Progenitor cell of endocrine pancreas (in vitro differentiated cells): ENCODE measurements at places on chromosomes 5 and 9. TPM values are rescaled to one million over a fixed set of nuclear protein-coding genes. Genes with fewer than 3 reads are reported as not detected.

GRCh38 chr5:31854181-31855133 lies 215.5 kb downstream of the PDZD2 start:
- DNase-seq = peak; percentile 43
- H3K4me3 ChIP-seq = peak overlapping the region; percentile 81
- H3K27ac ChIP-seq = peak overlapping the region; percentile 65
- H3K27me3 ChIP-seq = peaks cover 19% of the 10 kb centered on the region

DNA sequence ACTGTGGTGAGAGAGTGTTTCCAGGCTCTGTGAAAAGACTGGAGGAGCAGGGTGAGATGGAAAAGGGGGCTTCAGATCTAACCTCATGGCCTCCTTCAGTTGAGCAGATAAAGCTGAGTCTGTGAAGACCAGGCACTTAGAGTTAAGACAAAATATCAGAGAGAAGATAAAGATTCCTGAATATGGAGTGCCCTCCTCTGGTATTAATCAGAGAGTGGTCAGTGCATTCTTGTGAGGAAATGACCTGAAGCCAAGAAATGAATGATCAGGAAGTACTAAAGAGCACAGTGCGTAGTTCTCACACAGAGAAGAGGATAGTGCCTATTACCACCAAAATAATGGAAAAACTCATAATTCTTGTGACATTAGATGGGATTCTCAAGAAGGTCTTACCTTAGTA lies 1417.0 kb upstream of the ACO1 start:
- no peaks in the 10 kb centered on the region for H3K36me3 ChIP-seq
- no peak for DNase-seq
- no peak overlapping the region for H3K4me3 ChIP-seq
- H3K4me1 ChIP-seq = no peaks in the 10 kb centered on the region
- no peak overlapping the region for H3K27ac ChIP-seq

DNA sequence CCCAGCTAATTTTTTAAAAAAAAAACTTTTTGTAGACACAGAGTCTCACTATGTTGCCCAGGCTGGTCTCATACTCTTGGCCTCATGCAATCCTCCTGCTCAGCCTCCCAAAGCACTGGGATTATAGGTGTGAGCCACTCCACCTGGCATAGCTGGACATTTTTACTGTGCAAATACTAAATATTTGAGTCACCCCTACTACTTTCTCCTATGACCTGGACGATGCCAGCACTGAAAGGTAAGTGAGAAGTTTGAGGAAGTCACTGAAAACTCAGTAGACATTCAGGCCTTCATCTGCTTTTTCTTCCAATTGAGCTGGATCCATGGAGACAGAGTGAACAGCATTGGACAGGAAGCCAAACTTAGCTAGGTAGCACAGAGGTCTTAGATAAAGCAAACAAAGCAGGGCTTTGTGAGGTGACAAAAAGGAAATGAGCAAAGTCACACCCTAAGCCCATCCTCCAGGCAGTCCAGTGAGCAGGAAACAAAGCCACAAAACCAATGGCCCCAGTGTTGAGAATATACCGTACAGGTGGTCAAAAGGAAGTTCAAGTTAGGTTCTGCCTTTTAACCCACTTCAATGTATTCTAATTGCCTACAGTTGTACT lies 192.6 kb upstream of the RASA1 start:
- no peaks in the 10 kb centered on the region for H3K27me3 ChIP-seq
- no peaks in the 10 kb centered on the region for H3K36me3 ChIP-seq
- DNase-seq = no peak
- no peak overlapping the region for H3K4me3 ChIP-seq
- no peak overlapping the region for H3K27ac ChIP-seq

GRCh38 chr5:156819967-156820581 lies 30.0 kb upstream of the PPP1R2B start:
- H3K4me3 ChIP-seq = no peak overlapping the region
- H3K4me1 ChIP-seq = peaks cover 6% of the 10 kb centered on the region
- no peak for DNase-seq
- no peak overlapping the region for H3K27ac ChIP-seq
- H3K27me3 ChIP-seq = peaks cover 6% of the 10 kb centered on the region
- H3K36me3 ChIP-seq = no peaks in the 10 kb centered on the region

DNA sequence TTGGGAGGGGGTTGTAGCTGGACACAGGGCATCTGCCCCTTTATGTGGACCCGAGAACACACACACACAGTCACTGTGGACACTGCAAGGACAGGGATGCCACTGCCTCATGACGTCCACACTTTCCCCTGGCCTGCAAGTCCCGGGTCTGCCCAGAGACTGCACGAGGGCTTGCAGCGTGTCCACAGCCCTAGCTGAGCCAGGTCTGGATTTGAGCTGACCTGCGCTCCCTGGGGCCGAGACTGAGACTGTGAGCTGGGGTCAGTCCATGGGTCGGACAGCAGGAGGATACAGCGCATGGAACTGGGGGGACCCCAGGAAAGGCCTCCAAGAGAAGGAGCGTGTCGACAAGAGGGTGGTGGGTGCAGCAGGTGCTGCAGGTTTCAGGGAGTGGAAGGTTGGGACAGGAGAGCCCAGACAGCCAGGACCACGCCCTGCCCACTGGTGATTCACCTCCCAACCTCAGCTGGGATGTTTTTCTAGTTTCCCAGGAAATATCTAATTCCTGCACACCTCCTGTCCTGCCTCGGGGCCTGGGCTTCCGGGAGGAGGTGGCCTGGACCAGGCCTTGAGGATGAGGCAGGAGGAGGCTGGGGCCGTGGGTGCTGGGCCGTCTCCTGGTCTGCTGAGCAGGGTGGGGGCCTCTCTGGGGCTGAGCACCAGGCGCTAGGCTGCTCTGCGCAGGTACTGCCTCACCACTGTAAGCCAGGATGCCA lies 806 bp upstream of the RNF224 start:
- no peak overlapping the region for H3K4me3 ChIP-seq
- peaks cover 9% of the 10 kb centered on the region for H3K4me1 ChIP-seq
- H3K27me3 ChIP-seq = no peaks in the 10 kb centered on the region
- no peak overlapping the region for H3K27ac ChIP-seq
- no peaks in the 10 kb centered on the region for H3K36me3 ChIP-seq
- no peak for DNase-seq

DNA sequence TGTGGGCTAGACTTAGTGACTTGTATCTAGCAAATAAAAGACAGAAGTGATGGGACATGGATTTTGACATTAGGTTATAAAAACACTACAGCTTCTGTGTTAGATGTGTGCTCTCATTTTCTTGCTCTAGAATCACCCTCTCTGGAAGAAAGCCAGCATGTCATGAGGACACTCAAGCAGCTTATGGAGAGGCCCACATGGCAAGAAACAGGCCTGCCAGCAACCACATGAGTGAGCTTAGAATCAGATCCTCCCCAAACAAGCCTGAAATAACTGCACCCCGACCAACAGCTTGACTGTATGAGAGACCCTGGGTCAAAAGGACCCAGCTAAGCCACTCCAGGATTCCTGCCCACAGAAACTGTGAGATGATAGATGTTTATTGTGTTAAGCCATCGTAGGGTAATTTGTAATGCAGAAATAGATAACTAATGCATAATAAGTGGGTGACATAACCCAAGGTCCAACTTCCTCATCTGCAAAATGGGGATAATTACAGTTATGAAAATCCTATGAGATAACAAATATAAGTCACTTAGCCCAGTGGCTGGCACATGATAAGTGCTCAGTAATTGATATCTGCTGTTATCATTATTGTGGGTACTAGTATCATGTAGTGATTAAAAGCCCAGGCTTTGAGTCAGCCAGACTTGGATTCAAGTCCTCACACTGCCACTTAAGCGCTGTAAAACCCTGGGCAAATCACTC lies 86.5 kb downstream of the KLHL3 start:
- no peak for DNase-seq
- H3K4me1 ChIP-seq = no peaks in the 10 kb centered on the region
- no peak overlapping the region for H3K27ac ChIP-seq
- H3K4me3 ChIP-seq = no peak overlapping the region

DNA sequence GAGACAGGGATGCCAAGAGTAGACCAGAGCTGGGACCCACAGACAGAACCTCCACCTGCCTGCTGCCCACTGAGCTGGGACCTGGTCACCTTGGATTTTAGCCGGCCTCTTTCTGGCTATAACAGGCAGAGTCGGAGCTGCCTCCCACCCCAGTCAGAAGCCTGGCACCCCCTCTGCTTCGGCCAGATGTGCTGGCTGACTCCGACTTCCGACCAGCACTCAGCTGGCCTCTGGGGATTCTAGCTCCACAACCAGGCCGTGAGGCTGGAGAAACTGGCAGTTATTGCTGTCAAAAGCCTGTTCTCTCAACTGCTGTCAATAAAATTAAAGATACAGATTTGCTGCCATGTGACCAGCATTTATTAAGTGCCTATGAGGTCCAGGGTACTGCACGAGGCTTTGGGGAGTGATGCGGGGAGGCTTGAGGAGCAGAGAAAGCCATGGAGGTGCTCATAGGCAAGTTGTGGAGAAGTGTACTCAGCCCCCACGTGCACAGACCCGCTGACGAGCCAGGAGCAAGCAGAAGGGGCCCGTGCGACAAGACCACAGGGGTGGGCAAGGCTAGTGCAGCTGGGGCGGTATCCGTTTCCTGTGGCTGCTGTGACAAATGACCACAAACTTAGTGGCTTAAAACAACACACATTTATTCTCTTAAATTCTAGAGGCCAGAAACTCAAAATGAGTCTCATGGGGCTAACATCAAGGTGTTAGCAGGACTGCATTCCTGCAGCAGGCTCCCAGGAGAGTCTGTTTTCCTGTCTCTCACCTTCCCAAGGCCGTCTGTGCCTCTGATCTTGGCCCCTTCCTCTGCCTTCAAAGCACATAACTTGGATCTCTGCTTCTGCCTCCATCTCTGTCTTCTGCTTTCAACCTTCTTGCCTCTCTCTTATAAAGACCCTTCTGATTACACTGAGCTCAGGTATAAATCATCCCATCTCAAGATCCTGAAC lies 13.1 kb downstream of the GFI1B start:
- H3K4me3 ChIP-seq = no peak overlapping the region
- no peak overlapping the region for H3K27ac ChIP-seq
- no peaks in the 10 kb centered on the region for H3K36me3 ChIP-seq
- no peak for DNase-seq
- peaks cover 34% of the 10 kb centered on the region for H3K27me3 ChIP-seq
- peaks cover 8% of the 10 kb centered on the region for H3K4me1 ChIP-seq

GRCh38 chr5:63686938-63687337 lies 275.3 kb downstream of the HTR1A start:
- peak overlapping the region; percentile 70 for H3K4me3 ChIP-seq
- no peak for DNase-seq
- peaks cover 64% of the 10 kb centered on the region for H3K4me1 ChIP-seq
- H3K27me3 ChIP-seq = no peaks in the 10 kb centered on the region

DNA sequence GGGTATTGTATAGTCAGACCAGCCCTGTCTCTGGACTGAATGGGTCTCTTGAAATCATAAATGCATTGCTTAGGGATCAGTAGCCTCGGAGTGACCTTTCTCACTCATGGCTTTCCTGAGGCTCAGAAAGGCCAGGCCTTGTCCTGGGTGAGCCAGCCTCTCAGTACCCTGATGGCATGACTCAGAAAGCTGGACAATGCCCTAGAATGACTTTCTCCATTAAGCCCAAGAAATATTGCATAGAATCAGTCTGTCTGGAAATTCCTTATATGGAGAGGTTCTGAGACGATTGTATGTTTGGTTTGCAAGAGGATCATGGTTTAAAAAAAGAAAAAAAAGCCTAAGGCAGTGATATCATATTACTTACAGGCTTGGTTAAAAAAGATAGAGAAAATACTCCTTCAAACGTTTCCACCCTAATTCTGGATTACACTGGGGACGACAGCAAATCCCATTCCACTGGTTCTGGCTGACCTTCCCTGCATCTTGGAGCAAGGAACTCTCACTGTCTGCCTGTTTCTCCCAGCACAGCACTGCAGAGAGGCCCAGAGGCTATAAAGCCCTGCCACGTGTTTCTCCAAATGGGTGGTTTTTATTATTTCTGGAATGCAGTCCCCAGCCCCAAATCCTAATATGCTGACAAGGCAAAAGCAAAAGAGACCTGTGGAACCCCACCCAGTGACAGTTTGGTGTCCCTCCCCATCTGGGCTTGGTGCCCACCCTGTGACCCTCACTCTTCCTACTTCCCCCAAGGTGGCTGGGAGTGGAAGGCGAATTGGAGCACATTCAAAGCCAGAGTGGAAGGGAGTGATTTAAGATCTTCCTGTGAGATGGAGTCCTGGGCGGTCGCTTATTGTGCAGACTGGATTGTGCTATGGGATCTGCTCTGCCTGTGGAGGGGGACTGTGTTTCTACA lies 34.4 kb downstream of the MAP1B start:
- no peaks in the 10 kb centered on the region for H3K4me1 ChIP-seq
- H3K27me3 ChIP-seq = no peaks in the 10 kb centered on the region
- no peak for DNase-seq
- no peak overlapping the region for H3K27ac ChIP-seq
- no peaks in the 10 kb centered on the region for H3K36me3 ChIP-seq
- H3K4me3 ChIP-seq = no peak overlapping the region

- no peak overlapping the region for H3K27ac ChIP-seq
- H3K36me3 ChIP-seq = no peaks in the 10 kb centered on the region
- DNase-seq = no peak
- no peak overlapping the region for H3K4me3 ChIP-seq
- peaks cover 12% of the 10 kb centered on the region for H3K27me3 ChIP-seq
These were observed 453.5 kb downstream of the GADD45G start for GRCh38 chr9:90058182-90058763.

DNA sequence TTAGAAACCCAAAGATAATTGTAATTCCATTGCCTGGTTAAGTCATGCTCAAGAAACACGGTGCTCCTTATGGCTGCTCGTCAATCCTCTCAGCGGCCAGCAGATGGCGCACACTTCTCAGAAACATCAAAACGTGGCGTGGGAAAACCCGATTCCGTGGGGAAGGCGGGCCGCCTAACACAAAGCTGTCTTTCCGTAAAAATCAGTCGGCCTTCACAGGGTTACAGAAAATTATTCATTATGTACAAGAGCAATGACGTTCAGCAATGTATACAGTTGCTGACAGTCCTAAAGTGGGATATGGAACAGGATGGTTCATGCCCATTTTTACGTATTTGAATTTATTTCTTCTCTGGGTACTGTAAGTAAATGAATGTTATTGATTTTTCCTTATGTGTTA lies 83.5 kb downstream of the PDE4D start:
- DNase-seq = peak; percentile 51
- peak overlapping the region; percentile 42 for H3K4me3 ChIP-seq
- peaks cover 1% of the 10 kb centered on the region for H3K4me1 ChIP-seq
- H3K27me3 ChIP-seq = peaks cover 16% of the 10 kb centered on the region
- no peak overlapping the region for H3K27ac ChIP-seq

- peak; percentile 64 for DNase-seq
- peak overlapping the region; percentile 100 for H3K27ac ChIP-seq
- H3K27me3 ChIP-seq = no peaks in the 10 kb centered on the region
- peaks cover 4% of the 10 kb centered on the region for H3K36me3 ChIP-seq
- H3K4me3 ChIP-seq = peak overlapping the region; percentile 98
These were observed 948 bp upstream of the FAM53C start for GRCh38 chr5:138336952-138337684.

ADGRD2 gene
- total RNA-seq = not detected in 2 replicates

SLC6A19 gene
- total RNA-seq = 2.2 and 2.6 TPM in 2 replicates

GFI1B gene
- total RNA-seq = 0.12 TPM in 1 of 2 replicates, not detected in the other
